ENCODE measurements at places on chromosomes 2 and 18.

DNA sequence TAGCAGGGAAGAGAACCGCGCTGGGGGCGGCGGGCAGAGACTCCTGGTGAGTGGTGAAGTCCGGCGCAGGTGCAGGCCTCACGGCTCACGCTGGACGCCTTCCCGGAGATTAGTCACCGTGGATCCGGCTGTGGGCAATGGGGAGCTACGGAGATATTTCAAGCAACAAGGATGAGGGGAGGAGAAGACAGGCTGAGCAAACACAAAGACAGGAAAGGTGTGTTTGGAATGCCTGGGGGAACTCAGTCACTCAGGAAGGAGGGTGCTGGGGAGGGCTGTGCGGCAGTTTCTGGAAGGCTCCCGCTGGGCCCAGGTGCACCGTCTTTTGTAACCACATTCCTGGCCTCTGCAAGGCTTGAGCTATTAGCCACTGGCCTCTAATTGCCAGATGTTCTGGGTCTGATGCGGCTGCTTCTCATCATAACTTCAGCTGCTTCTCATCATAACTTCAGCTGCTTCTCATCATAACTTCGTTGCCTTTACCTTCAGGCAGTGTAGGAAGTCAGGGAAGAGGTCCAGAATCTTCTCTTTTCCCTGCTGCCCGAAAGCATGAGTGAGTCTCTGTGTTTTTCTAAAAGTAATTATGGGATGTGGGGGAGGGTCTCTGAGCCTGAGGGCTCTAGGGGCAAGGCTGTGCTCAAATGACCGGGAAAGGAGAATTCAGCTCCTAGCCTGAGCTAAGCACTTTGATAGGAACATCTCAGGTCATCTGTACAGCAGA lies 118.9 kb downstream of the PXDN start:
- DNase-seq: no peak

DNA sequence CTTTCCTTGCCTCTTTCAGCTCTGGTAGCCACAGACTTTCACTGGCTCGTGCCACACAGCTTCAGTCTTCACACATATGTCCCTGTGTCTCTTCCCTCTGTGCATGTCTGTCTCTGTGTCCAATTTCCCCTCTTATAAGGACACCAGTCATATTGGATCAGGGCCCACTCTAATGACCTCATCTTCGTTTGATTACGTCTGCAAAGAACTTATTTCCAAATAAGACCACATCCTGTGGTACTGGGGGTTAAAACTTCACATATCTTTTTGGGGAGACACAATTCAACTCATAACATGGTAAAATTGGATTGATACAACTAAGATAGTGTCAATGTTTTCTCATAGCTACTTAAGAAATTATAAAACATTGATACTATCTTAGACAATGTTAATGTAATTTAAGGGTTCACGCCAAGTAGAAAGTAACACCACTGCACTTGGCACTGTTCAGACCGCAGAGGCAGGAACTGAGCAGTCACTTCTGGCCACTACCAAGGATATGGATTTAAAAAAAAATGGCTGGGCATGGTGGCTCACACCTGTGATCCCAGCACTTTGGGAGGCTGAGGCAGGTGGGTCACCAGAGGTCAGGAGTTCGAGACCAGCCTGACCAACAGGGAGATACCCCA lies 119.6 kb upstream of the EPAS1 start:
- no peak for DNase-seq

DNA sequence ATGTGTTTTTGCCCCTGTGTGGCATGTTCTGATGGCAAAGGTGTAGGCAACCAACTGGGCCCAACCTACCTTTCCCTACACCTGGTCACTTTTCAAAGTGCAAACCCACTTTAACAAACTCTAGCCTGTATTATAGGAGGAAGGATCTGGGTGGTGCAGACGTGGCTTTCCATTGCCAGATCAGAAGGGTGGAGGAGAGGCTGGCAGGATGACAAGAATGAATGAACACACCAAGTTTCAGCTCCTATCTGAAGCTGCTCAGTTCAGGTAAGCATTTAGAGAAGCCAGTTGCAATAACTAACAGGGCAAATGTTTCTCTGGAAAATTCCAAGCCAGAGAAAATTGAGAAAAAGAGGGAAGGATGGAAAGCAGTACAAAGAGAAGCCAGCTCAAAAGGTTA lies 707 bp upstream of the SERPINB7 start:
- DNase-seq: no peak

GRCh38 chr2:902584-902983 lies 48.1 kb upstream of the SNTG2 start:
- DNase-seq: no peak

DNA sequence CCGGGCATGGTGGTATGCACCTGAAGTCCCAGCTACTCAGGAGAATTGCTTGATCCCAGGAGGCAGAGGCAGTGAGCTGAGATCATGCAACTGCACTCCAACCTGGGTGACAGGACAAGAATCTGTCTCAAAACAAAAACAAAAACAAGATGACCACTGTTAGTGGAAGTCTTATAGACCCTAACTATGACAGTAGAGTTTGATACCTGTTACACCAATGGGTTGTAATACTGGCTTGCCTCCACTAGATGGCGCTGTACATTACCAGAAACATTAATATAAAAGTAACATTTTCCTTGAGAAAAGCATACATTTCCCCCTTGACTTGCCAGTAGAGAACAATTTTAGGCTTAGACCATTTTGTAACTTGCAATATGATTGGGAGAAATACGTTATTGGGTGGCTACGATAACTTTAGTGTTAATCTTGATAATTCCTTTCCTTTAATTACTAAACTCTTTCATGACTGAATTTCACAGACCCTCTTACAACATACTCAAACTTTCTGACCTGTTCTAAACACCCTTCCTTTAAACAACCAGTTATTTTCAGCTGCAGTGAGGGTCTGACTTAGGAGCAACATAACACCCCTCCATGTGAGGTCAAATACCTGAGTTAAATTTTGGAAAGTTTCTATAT lies 19.5 kb downstream of the SLC25A52 start:
- DNase-seq: peak; percentile 44

GRCh38 chr2:127094509-127095366 lies 12.2 kb downstream of the BIN1 start:
- peak; percentile 67 for DNase-seq

DNA sequence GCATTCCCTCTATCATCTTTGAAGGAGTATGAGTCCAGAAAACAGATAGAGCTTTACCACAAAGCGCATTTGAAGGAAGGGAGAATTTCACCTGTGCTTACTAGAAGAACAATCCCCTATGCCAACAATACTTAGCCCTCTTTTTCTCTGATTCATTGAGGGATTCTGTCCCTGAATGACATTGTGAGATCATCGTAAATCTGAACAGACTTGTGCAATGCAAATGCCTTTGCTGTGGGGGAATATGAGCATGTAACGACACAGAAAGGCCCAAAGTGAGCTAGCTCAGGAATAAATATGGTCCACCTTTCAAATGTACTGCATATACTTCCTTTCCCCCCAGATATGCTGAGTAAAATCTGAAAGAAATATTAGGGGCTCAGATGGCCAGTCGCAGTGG lies 67.6 kb downstream of the SCN1A start:
- no peak for DNase-seq

DNA sequence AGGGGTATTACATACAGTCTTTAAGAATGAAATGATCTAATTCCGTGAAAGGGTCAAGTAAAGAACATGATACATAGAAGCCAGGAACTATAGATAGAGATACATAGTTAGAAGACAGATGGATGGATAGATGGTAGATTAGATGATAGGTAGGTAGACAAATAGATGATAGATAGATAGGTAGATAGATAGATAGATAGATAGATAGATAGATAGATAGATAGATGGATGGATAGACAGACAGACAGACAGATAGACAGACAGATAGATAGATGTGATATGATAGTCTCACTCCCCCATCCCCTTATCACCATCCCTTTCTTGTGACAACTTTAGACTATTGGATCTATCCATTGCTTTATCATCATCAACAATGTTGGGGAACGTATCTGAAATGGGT lies 448.2 kb downstream of the METTL4 start:
- DNase-seq: no peak

DNA sequence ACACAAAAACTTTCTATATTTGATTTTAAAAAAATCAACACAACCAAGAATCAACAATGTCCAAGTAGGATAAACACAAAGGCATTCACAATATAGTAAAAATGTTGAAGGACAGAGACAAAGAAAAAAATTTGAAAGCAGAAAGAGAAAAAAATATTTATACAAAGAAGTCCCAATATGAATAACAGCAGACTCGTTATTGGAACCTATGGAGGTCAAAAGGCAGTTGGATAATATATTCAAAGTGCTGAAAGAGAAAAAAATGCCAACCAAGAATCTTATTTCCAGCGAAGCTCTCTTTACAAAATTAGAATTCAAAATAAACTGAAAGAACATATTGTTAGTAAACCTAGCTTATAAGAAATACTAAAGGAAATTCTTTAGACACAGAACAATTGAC lies 859.5 kb downstream of the LRP1B start:
- no peak for DNase-seq

DNA sequence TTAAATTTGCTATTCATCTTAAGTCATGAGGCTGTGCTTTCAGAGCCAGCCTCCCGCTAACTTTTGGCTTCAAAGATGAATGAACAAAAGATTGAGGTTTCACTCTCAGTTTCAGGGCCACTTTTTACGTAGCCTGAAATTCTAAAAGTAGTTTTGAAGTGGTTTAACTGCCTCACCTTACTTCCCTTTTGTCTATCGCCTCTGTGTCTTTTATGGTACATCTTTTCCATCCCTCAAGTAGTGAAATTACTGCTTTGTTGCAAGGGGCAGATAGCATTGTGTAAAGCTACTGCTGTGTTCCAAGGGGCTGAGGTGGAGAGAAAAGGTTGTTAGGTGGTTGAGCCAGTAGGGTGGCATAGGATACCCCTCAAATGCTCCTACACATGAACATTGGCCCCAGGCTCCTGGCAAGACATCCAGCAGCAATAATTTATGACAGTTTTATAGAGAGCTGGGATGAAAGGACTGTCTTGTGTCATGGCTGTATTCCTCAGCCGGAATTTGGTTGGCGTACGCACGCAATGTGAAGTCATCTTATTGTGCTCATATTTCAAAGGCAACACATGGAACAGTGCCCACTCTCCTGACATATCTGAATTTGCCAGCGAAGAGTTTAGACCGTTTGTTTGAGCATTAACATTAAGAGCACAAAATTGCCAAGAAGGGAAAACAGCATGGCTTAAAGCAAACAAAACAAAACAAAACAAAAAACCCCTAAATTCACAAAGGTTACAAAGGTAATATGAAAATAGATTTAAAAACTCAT lies 32.2 kb downstream of the QPCT start:
- peak; percentile 33 for DNase-seq

- DNase-seq: no peak
These were observed 106.9 kb downstream of the B3GNT2 start for GRCh38 chr2:62302631-62303435.

DNA sequence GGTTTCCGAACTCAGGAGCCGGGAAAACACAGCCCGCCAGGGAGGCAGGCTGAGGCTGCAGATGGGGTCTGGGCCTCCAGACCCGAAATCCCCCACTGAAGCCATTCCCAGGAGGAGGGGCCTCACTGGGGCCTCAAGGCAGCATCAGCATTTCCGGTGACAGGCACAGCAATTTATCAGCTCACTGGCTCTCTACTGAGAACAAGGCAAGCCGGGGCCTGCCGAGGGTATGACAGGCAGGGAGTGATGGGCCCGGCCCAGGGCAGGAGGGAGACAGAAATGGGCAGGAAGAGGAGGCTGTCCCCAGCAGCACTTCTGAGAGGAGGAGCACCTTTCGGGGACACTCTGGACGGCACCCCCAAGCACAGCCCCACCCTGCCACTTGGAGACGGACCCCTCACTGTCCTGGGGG lies 12.5 kb downstream of the SDC1 start:
- no peak for DNase-seq

- no peak for DNase-seq
These were observed 7.5 kb downstream of the MAP4K4 start for GRCh38 chr2:101704816-101705578.

GRCh38 chr18:79488311-79489050 lies 92.8 kb downstream of the NFATC1 start:
- DNase-seq: no peak

- DNase-seq: no peak
These were observed 700.1 kb upstream of the CHAC2 start for GRCh38 chr2:53067533-53067932.

- DNase-seq: no peak
These were observed 5.0 kb downstream of the RNF144A start for GRCh38 chr2:6922201-6922656.

GRCh38 chr2:158142165-158142564 lies 40.5 kb downstream of the UPP2 start:
- no peak for DNase-seq

DNA sequence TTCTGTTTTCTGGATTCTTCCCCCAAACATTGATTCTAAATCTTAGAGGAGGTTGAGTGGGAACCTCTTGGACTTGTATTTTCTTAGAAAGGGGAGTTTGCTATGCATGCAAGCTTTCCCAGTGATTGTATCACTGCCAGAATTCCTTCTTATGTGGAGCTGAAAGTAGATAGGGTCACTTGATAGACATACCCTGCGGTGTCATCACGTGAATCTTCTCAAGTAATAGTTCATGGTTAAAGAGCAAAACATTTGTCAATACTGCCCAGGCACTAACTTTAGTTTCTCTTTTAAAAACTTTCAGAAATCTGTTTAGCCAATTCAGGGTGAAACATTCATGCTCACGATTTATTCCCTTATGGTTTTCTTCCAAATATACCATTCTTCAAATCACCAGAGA lies 6.4 kb downstream of the PMAIP1 start:
- no peak for DNase-seq

DNA sequence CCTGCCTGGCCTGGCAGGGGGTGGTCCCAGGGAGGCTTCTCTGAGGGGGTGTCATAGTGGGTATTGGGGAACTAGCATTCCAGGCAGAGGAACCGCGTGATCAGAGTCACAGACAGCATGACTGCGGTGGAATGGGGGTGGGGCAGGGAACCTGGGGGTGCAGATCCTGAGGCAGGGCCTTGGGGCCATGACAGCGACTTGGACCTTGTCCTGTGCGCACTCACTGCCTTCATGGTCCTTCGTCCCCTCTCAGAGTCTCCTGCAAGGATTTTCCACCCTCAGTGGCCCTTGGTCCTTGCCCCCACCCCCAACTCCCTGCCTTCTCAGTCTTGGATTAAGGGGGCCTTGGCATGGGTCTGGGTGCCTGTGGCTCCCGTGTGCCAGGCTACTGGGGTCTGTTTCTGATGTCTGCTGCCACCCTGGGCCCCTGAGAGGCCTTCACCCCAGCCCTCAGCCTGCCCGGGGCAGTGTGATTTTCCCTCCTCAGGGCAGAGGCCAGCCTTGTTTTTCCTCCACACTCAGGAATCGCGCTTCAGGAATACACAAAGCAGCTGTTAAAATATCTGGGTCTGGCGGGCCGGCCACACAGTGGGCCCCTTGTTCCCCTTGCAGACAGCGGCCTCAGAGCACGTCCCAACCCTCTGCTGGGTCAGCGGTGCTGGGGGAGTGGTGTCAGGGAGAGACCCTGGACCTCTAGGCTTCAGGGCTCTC lies 51.6 kb downstream of the GLI2 start:
- DNase-seq: no peak

DNA sequence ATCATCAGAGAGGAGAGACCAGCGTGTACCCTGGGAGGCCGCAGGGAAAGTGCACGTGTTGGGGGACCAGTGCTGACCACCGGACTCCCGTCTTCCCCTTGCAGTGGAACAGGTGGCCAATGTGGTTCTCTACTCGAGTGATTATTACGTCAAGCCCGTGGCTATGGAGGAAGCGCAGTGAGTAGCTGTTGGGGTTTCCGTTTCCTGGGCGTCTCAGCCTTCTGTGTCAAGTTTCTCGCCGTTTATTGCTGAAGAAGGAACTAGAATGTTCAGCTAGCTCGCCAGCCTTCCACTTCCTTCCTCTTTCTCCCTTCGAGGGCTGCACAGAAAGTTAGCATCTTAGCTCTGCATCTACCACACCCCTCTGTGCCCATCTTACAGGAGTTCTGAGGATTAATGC lies 22.8 kb upstream of the DGKD start:
- peak; percentile 77 for DNase-seq
